ENCODE measurements at places on chromosomes 3 and 15.
A peak's percentile ranks its signal among the peaks of the same experiment; 100 is the strongest.

DNA sequence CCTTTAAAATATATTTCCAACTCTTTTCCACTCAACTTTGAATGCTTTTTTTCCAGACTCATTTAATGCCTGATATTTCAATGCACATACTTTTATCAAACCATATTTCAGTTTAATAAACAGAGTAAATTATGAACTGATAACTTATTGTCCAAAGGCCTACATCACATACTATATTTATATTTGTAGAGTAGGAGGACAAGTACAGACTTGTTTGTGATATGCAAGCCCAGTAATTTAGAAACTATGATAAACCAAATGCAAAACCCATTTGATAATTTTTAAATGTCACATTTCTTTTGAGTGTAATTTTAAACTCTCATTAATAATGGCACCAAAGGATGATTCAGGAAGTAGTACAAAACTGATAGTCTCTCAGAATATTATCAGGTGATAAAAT, 3.3 kb downstream of the RFX7 start:
- no peak for DNase-seq

GRCh38 chr3:27827041-27827440, 104.9 kb upstream of the EOMES start:
- DNase-seq: no peak

- no peak for DNase-seq
Measured at GRCh38 chr15:84973492-84974460, 7.9 kb upstream of the PDE8A start.

DNA sequence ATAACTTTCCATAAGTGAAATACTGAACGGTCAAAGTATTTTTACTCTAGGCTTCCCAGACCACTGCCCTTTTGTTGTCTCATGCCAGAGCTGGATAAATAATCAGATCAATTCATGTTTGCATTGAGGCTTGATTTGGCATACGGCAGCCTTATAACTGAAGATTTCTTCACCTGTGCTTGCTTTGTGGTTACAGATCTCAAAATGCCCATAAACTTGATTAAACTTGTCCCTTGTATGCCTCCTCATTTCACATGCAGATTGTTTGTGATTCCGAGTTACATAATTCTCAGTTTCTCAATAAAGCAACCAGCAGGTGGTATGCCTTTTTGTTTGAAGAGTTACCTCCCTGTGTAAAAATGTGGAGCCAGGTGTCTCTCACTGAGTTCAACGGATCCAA, 211.4 kb upstream of the LRIG1 start:
- DNase-seq: no peak

GRCh38 chr3:16309558-16309957, 44.5 kb downstream of the OXNAD1 start:
- no peak for DNase-seq

GRCh38 chr3:143793971-143794370, 54.3 kb downstream of the SLC9A9 start:
- DNase-seq: no peak

- DNase-seq: no peak
Measured at GRCh38 chr15:93987068-93987467, 244.3 kb upstream of the MCTP2 start.

DNA sequence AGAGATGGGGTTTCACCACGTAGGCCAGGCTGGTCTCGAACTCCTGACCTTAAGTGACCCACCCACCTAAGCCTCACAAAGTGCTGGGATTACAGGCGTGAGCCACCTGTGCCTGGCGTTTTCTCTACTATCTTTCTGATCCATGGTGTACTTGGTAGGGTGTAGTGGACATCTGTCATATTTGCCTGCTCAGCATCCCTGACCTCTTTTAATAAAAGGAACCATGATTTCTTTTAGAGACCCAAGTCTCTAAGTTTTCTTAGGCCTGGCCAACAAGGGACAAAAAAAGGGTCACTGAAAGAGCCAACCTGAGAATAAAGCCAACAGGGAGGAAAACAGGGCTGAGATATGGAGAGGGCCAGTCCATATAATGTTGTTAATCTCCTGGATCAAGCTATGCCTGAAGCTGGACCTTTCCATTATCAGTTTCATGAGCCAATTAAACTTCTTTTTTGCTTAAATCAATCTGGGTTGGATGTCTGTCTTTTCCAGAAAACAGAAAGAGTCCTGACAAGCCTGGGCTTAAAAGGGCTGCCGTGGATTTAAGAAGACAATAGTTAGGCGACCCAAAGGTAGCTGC, 48.1 kb upstream of the PGPEP1L start:
- DNase-seq: no peak

- no peak for DNase-seq
Measured at GRCh38 chr3:51722362-51722761, 15.5 kb downstream of the GRM2 start.

DNA sequence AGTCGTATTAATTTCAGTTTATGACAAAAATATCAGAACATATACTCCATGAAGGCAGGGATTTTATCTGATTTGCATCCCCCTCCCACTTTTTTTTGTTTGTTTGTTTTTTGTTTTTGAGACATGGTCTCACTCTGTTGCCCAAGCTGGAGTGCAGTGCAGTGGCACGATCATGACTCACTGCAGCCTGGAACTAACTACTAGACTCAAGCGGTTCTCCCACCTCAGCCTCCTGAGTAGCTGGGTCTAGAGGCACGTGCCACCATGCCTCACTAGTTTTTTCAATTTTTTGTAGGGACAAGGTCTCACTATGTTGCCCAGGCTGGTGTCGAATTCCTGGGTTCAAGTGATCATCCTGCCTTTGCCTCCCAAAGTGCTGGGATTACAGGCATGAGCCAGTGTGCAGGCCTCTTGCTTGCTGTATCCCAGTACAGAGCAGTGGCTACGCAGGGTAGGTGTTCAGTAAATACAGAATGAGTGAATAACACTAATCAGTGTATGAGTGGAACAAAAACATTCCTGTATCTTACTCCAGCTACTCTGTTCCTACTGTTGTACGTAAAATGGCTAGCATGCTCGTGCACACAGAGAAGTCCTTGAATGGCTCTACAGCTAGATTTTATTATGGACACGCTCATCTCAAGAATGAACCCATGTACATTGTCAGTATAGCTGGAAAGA, 272.4 kb downstream of the FOXP1 start:
- DNase-seq: no peak

DNA sequence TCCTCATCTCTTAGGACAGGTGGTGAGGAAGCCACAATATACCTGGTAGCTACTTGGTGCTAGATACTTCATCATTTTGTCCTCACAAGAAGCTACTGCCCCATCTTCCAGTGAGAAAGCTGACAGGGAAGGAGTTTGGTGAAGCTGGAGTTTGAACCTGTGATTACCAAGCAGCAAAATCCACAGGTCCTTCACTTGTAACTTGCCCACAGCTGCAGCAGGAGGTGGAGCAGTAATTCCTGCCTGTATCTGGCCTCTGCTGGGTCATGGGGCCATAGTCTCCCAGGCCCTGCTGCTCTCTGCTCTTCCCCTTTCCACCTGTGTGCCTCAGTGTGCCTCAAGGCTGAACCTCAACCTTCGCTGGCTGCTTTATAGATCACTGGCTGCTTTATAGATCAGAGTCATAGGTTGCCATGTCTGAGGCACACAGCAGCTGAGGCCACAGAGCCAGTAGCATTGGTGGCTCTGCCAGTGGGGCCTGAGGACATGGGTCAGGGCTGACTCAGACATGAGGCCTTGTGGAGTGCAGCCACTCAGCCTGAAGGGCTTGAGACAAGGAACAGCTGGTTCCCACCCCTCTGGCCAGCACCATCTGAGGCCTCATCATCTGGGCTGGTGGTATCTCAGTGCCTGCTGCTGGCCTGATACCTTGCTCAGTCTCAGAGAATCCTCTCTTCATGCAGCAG, 11.1 kb upstream of the CHRNB4 start:
- no peak for DNase-seq

DNA sequence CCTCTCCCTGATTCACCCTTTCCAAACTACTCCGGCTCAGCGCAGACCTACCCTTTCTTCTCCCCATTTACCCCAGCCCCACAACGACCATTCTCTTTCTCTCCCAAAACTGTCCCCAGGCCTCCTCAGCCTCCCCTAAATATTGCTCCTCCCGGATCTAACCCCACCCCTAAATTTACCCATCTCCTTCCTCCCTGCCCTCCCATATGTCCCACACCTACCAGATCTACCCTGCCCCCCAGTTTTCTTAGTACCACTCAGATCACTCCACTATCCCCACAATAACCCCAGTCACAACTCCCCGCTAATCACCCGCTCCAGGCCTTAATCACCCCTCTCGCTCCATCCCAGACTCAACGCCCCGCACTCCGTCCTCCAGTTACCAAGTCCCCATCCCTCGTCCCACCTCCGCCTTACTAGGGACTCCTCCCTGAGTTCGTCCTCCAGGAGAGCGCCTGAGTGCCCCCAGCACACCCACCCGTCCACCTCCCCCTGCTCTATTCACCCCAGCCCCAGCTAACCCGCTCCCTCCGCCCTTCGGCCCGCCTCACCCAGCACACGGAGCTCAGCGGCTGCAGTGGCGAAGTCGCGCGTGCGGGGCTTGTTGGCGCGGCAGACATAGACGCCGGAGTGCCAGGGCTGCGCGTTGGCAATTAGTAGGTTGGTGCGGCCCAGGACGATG, 18.6 kb upstream of the IGDCC3 start:
- peak; percentile 45 for DNase-seq

GRCh38 chr15:63986751-63987341, 59.4 kb downstream of the DAPK2 start:
- no peak for DNase-seq

DNA sequence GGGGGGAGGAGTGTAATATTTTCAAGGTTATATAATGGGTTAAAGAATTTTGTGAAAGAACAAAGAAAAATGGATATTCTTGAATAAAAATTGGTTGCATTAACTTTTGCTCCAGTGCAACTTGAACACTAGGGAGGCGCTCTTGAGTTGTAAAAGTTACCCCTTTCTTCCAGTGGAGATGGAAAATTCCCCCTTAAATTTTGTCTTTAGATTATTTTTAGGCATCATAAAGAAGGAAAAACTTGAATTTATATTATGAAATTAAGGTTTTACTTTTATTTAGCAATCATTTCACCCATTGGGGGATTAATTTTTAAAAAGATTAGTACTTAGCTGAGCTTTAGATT, 550 bp upstream of the CHD2 start:
- DNase-seq: no peak

DNA sequence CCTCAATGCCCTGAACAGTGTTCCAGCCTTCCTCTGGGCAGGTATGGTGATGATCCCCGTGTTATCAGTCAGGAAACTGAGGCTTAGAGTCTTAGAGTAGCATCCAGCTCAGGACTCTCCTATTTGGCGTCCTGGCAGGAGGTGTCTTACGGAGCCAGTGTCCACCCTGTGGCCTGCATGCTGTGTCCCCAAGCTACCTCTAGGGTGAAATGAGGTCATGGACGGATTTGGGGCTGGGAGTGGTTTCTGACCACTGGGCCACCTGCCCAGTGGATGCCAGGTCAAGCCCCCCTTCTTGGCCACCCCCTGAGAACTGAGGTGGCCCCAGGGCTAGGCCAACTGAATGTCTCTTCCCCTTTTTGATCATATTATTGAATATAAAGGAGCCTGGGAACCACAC, 27.2 kb upstream of the SLC6A6 start:
- DNase-seq: no peak

- DNase-seq: no peak
Measured at GRCh38 chr15:47443839-47444238, 273.5 kb upstream of the SEMA6D start.

DNA sequence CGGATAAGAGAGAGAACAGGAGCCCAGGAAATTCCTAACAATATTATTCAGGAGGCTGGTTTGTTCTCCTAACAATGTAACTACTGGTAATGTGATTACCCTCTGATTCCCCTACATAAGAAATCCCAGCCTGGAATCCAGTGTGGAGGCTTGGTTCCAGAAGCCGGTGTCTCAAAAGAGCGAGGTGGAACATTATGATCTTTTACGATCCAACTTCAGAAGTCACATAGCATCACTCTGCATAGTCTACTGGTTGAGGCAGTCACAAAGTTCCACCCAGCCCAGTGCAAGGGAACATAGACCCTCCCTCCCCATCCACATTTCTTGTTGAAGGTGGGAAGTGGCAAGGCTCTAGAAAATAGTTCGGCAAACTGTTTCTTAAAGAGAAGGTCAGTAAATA, 81.6 kb upstream of the GALNT15 start:
- no peak for DNase-seq

DNA sequence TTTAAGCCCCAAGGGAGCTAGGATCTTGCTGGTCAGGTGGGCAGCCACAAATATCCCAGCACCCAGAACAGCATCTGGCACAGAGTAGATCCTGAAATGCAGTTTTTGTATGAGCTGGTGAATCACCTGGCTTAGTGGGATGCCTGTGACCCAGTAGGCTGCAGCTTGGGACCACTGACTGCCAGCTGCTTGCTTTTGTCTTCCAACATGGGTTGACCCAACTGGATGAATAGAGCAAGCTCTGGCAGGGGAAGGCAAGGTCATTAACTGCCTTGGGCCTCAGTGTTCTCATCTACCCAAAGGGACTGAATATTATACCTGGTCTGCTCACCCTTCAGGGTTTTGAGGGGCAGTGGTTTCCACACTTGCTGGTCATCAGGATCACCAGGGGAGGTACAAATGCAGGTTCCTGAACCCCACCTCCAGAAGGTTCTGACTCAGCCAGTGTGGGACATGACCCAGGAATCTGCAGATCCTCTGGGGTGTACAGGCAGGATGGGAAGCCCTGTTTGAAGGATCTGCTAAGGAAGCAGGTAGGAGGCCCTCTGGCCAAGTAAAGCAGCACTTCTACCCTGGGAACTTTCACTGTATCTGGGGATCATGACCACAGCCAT, 55.4 kb downstream of the ITGA11 start:
- no peak for DNase-seq

DNA sequence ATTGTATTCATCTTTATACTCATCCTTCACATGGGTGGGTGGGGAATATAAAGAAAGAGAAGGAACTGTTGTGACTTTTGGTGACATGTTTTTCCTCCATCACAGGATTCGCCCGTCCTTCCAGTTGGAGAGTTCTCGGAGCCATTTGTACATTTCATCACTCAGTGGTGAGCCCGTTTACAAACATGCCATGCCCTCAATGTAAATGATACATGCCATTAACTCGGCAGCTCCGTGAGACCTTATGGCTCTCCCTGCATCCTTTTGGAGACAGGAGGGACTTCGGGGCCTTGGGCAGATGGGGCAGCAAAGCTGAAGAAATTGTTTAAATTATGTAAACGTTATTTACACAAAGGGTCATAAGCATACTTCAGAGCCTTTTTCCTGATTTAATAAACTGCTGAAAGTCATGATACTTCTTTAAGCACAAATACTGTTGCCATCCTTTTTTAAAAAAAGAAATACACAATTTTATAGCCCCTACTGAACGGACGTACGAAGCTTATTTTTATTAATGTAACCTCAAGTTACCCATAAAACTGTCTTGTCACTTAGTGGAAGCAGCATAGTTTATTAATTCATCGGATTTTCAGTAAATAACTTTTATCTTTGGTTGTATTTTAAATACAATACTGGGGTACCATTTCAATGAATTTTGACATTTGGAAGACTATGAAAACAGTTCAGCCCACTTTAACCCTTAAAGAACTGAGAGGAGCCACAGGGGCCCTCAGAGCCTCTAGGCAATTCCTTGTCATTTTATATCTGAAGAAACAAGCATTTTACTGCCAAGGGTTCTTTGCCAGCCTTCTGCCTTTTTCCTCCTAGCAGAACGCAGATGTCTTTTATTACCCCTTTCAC, 55.6 kb upstream of the SKOR1 start:
- no peak for DNase-seq

GRCh38 chr15:69457304-69458280, 5.0 kb downstream of the RPLP1 start:
- DNase-seq: no peak

GRCh38 chr3:46923559-46924350, 46.2 kb downstream of the PTH1R start:
- peak; percentile 48 for DNase-seq
